ENCODE measurements at places on chromosomes 2 and 18.

DNA sequence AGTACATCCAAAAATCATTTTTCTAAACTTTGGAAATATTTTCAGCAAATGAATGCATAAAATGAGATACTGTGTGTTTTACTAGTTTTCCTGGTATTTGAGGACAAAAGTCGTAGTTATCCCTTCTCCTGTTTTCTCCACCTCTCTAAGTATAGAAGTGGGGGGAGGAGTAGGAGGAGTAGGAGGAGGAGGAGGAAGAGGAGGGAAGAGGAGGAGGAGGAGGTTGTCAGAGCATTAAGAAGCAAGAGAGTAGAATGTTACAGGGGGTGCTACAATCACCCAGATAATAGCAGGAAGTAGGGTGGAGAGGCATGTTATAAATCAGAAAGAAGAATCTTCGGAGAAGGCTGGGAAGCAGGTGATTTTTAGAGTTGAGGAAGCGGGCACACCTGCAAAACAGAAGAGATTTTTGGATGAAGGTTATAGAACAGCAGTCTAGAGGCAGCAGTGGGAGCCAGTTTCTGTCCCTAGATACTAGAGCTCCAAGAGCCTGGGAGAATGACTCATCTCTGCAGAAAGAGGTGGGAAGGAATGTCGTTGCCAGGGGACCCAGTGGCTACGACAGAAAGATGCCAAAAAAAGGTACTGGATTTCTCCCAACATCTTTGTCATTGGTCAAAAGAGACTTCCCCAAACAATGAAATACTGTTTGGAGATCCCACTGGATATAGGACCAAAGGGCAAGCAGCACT, 44.2 kb upstream of the AQP4 start:
- no peak for DNase-seq

DNA sequence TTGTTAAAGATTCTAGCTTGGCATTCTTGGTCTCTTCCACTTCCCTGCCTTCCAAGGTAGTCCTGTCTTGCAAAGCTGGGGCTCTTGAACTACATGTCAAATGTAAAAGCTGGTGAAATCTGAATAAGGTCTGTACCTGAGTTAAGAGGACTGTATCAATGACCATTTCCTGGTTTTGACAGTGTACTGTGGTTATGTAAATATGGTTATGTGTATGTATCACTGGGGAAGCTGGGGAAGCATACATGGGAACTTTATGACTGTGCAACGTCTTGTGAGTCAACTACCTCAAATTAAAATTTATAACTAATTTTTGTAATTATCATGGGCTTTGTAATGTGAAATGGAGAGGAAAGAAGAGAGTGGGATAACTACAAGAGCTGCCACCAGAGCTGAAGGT, 81.7 kb downstream of the COL4A4 start:
- no peak for DNase-seq

- DNase-seq: no peak
Measured at GRCh38 chr2:61125123-61125710, 36.8 kb upstream of the C2orf74 start.

DNA sequence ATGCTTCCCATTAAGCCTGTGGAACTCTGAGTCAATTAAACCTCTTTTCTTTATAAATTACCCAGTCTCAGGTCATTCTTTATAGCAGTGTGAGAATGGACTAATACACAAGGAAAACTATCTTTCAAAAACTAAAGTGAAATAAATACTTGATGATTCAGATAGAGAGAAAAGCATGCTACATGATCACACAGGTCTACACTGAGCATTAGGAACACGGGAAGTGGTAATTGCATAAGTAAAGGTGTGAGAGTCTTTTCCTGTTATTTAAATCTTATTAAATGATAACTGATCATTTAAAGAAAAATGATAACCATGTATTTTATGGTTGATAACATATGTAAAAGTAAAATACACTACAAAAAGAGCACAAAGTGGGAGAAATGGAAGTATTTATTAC, 812.0 kb upstream of the RAB6C start:
- no peak for DNase-seq

- DNase-seq: no peak
Measured at GRCh38 chr2:213766465-213766901, 482.2 kb downstream of the SPAG16 start.

- no peak for DNase-seq
Measured at GRCh38 chr18:45751766-45752165, 27.8 kb downstream of the SLC14A1 start.

DNA sequence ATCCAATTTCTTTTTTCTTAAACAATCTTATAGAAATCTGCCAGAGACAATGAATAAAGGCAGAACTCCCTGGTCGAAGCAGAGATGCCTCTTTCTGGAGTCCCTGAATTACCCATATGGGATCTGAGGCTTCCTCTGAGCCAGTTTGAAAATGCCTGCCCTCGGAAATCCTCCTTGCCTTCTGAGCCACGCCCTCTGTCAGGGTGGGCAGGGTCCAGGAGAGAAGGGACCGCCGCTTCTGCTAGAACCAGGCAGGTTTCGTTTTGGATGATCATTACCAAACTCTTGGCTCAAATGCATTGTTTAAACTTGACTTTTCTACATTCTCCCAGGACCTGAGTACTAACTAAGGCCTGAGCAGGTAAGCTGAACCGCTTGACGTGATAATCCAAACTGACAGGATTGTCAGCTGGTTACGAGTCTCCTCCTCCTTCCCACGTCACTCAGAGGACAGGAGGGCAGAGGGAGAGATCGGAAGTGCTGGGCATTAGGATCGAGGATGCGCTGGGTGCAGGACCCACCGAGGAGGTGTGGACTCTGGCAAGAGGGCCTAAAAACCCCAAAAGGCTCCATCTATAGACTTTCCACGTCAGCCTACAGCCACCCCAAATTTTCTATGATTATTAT, 128.4 kb downstream of the KLHL29 start:
- no peak for DNase-seq

DNA sequence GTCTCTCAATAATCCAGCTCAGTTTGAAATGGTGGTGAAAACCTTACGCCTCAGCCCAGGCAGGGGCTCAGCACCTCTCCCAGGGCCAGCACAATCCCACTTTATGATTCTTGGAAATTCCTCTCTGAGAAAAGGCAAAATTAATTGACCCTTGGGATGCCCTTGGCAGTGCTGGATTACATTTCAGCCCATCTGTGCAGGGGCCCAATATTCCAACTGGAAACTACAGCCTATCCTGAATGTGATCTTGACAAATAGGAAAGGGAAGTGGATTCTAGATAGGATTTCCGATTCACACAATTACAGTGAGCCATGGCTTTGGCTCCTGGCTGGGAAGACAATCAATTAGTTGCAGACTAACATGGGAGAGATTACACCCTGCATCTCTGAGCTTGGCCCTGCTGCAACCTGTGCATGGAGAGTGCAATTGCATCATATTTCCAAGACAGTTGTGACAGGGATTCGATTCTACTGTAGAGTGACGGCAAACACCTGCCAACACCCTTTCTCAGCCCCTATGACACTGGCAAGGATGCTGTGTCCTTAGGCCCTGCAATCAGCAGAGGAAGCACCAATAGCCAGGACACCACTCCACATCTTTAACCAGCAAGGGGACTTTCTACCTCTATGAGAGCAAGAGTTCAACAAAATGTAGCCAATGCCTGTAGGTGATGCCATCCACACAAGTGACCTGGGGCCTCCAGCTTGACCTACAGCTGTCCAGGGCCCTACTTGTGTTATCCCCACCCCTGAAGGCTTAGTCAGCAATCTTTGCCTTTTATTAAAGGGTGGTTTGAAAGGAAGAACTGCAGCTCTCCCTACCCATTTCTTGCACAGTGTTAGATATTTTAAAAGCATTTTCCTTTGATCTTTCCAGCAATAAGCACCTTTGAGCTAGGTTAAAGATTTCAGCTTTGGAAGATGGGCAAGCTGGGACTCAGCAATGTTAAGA, 187.2 kb upstream of the HS6ST1 start:
- DNase-seq: no peak

GRCh38 chr2:39851651-39852110, 72.6 kb upstream of the THUMPD2 start:
- no peak for DNase-seq

GRCh38 chr2:230158468-230158867, 61.3 kb downstream of the SP110 start:
- peak; percentile 9 for DNase-seq

GRCh38 chr2:105103481-105103880, 65.6 kb downstream of the MRPS9 start:
- DNase-seq: no peak

- no peak for DNase-seq
Measured at GRCh38 chr2:113298176-113298575, 19.5 kb upstream of the PAX8 start.

DNA sequence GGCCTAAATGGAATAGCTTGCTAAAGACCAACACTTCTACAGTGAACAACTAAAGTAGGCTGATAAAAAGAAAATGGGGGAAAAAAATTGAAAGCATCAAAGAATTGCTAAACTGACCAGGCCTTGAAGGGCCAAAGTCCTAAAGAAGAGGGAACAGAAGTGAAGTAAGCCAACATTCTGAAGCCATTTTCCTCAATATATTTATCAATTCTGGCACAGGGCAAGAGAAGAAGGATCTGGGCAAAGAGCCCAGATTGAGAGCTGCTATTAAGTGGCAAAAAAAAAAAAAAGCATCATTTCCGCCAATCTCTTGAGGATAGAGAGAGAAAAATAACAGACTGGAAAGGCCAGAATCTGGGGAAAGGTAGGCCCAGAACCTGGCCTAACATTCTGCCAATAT, 25.7 kb downstream of the FANCL start:
- DNase-seq: no peak

GRCh38 chr2:127721978-127722355, 20.7 kb downstream of the SFT2D3 start:
- DNase-seq: no peak

GRCh38 chr18:30676053-30676480, 366.5 kb downstream of the DSC3 start:
- no peak for DNase-seq

GRCh38 chr2:197877038-197877437, 72.6 kb downstream of the PLCL1 start:
- no peak for DNase-seq

GRCh38 chr2:136253288-136254004, 135.5 kb upstream of the CXCR4 start:
- no peak for DNase-seq

DNA sequence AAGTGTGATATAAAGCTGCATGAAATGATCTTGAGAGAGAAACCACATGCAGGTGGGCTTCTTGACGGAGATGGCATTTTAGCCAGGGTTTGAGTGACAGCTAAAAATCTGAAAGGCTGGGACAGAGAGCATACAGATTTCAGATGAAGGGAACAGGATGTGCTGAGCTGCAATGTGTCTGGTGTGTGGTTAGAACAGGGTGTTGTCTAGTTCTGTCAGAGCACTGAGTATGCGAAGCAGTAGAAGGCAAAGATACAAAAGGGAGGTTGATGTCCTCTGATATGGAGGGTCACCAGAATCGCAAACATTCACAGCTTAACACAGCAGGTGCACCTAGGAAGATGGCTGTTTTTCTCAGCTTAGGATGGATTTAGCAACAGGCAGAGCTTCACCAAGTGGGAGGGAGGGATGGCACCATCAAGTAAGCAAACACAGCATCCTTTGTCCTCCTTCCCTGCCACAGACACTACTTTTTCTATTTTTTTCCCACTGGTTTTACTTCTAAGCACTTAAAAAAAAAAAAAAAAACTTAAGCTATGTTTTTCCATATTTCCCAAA, 182.5 kb downstream of the TMX3 start:
- no peak for DNase-seq

- no peak for DNase-seq
Measured at GRCh38 chr2:174217869-174218268, 30.5 kb downstream of the OLA1 start.

- no peak for DNase-seq
Measured at GRCh38 chr18:48673853-48674721, 135.3 kb downstream of the CTIF start.

DNA sequence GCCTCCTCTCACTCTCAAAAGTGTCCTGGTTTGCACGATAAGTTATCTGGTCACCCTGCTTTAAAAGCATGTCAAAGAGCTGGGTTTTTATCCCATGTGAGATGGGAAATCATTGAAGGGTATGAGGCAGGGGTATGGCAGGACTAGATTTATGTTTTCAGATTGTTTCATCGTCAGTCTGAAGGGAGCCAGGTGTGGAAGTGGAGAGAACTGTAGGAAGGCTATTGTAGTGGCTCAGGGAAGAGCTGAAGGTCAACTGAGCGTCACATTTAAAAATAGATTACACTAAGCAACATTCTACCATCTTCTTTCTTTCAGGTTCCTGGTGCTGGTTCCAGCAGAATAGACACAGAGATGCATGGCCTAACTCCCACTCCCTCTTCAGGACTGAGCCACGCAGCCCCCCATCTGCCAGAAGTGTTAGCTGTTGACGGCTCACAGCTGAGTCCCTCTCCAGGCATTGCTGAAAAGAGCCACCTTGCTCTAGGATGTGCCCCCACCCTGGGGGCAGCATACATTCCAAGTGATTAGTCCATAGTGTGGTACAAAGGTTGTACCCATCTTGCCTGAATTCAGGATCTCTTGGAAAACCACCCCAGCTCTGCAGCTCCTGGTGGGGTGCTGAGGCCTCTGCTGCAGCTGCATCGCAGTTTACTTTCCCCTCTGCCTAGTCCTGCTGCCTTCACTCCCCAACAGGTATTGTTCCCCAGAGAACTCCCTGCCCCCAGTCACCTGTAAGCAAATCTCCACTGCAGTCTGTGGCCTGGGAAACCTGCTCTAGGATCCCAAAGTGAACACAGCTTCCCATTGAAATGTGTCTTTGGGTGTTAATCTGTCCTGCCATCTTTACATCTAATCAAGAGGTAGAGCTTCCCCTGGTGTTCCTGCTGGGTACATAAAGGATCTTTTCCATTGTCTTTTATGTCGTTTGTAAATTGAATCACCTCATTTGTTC, 79.5 kb upstream of the KLF7 start:
- DNase-seq: no peak
